ENCODE measurements at places on chromosomes 7 and 10.
A peak's percentile ranks its signal among the peaks of the same experiment; 100 is the strongest.

GRCh38 chr7:98976396-98977185 is 98.3 kb downstream of the TRRAP start:
- no peak for DNase-seq

DNA sequence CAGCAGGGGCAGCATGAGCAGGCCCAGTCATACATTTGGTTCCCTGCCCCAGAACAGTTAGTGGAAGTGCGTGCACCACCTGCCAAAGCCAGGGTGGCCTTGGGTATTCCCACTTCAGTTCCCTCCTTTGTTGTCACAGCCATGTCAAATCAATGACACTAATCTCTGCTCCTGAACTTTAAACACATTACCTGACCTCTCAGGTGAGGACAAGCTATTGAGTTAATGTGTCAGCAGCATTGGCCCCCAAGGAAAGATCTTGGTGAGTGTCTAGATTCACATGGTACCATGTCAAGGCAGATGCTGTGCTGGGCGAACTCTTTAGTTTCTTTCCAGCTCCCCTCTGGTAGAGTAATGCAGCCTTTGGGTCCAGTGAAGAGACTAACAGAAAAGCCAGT is 2.1 kb downstream of the CYP3A5 start:
- DNase-seq = no peak

DNA sequence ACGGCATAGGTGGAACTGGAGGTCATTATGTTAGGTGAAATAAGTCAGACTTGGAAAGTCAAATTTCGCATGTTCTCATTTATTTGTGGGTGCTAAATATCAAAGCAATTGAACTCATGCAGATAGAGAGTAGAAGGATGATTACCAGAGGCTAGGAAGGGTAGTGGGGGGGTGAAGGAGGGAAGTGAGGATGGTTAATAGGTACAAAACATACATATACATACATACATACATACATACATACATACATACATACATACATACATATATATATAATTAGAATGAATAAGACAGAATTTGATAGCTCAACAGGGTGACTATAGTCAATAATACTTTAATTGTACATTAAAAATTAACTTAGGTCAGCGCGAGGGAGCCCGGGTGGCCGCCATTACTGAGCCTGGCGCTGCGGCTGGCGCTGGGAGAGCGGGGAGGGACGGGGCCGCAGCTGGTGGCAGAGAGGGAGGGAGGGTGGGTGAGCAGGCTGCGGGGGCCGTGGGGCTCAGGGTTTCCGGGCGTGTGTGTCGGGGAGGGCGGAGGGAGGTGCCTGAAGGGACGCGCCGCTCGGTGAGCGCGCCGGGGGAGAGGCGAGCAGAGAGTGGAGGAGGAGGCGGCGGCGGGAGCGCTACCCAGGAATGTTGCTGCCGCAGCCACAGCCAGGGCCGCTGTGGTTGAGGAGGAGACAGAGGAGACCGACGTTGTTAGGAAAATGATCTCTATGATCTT is 85.8 kb upstream of the EGFR start:
- no peak for DNase-seq

- no peak for DNase-seq
These were observed 9.3 kb upstream of the HOXA2 start for GRCh38 chr7:27111751-27112277.

DNA sequence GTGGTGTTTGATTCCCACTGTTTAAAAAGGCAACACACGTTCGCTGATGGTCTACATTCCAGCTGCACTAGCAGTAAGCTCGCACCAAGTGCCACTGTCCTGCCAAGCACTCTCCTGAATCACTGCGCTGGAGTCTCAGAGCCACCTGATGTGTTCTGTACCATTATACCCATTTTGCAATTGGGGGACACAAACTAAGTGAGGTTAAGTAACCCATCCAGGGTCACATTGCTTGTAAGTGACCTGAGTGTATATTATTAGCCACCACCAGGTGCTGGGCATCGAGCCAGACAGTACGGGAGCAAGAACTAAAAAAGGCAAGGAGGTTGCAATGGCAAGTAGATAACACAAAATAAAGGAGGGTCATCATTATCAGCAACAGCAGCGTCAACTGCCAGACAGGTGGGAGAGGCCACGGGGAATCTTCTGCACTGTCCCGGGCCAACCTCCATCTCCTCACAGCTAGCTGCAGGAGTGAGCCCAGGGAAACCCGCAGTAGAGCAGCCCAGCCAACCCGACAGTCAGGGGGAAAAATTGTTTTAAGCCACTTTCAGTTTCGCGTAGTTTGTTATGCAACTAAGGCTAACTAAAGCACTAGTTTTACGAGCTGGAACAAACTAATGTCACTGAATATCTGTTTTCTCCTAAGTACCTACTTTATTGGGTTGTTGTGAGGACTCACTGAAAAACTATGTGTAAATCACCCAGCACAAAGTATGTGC is 712 bp upstream of the CPVL start:
- peak; percentile 72 for DNase-seq

DNA sequence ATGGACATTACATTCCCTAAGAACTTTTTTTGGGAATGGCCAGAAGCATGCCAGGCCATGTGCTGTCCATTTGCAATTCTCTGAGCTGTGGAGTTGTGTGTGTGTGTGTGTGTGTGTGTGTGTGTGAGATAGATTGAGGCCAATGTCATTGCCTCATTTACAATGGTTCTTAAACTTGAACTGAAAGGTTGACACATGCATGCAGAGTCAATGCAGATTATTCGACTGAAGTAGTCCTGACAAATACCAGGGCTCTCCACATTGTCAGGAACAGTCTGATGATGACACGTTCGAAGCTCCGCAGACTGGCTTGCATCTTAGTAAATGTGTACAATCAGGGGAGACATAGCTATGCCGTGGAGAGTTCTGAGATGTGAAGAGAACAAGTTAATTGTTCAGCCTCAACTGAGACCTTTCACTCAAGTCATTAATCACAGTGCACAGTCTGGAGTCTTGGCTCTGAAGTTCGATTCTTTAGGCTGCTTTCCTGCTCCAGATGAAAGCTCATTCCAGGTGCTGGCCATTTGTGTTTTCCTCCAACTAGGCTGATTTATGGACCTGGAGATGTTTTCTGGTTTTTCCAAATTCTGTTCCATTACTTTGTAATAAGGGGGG is 921.9 kb downstream of the LRMDA start:
- no peak for DNase-seq

DNA sequence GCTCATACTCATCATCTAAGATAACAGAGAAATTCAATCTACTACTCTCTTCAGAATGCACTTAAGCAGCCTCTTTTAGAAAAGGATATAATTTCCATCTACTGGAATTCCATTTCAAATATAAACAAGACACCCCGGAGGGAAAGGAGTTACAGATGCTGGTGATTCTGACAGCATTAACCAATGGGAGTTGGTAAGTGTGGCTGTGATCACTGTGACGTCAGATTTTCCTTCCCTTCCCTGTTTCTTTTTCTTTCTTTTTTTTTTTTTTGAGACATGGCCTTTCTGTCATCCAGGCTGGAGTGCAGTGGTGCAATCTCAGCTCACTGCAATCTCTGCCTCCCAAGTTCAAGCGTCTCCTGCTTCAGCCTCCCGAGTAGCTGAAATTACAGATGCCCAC is 106.6 kb downstream of the ACTR3B start:
- DNase-seq = no peak

DNA sequence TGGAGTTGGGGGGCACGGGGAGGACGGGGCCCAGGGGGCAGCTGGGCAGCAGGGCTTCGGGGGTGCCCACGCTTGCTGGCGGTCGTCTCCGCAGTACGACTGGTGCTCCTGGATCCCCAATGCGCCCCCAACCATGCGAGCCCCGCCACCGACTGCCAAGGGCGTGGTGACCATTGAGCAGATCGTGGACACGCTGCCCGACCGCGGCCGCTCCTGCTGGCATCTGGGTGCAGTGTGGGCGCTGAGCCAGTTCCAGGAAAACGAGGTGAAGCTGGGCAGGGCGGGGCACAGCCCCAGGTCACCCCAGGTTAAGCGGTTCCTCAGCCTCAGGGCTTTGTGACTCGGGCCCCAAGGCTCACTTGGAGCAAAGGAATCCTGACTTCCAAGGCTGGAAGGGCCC is 70.0 kb downstream of the ALOX5 start:
- no peak for DNase-seq

DNA sequence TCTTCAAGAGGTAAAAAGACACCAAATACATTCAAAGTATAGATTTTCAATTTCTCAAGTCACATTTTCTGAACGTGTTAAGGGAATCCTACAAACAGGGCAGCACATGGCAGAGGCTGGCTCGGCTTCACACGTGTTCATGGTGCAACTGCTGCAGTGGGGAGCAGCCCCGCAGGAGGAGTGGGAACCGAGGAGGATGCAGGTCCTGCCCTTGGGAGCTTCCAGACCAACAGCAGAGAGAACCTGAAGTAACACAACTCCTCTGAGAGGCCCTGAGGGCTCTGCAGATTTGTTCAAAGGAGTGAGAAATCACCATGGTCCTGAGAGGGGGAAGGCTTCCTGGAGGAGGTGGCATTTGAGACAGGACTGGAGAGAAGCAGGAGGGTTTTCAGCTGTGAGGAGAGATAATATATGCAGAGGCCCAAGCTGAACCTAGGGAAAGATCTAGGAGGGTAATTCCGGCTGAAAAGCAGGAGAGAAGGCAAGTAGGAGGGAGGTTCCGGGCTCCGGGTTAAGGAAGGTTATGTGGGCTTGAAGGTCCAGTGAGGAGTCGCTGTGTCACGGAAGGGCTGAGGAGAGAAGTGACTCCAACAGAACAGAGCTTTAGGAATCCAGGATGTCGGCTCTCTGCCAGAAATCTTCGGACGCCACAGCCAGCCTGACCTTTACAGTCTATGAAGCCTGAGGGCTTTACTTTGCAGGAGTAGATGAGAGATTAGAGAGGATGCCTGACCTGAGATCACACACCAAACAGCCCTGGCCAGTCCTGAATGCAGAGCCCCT is 77.5 kb downstream of the GPR26 start:
- DNase-seq = no peak

DNA sequence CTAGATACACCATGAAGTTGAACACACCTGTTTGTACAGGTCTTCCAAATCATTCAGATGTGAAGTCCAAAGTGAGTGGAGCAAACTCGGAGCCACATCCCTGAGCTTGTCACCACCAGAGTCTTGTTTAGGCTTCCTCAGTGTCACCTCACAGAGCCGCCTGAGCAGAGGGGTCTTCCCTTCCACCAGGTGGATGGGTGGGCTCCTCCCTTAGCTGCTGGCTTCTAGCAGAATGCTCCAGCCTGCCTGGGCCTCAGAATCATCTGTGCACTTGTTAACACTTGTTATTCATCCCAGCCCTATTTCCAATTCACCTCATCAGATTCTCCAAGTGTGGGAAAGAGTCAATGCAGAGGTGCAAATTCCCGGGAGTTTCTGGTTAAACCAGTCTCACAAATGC is 32.5 kb downstream of the C10orf71 start:
- DNase-seq = no peak

GRCh38 chr7:51824050-51824449 is 507.4 kb upstream of the COBL start:
- no peak for DNase-seq

DNA sequence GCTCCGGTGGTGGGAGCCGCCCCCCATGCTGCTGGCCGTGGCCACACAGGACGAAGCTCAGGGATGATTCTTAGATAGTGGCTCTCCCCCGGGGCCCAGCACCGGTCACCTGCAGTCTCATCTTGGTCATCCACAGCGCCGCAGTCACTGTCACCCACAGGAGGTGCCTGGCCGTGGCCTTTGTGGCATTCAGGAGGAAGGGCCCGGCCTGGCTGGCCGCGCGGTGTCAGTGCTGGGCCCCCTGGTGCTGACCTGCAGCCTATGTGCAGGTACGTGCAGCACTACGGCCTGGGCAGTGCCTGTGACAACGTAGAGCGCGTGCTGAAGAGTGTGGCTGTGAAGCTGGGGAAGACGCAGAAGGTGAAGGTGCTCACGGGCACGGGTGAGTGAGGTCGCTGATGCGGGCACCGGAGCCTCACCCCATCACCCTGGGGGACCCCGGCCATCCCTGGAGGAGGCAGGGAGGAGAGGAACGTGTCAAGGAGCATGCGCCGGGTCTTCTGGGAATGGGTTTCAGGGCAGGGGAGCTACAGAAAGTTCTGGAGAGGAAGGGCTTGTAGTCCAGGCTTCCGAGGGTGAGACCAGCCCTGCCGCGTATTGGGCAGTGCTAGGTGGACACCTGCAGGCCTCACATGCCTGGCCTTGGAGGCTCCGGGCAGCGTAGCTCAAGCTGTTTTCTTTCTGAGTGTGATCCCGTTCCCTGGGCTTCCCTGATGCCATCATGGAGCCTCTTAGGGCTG is 5.0 kb downstream of the SPRN start:
- no peak for DNase-seq

DNA sequence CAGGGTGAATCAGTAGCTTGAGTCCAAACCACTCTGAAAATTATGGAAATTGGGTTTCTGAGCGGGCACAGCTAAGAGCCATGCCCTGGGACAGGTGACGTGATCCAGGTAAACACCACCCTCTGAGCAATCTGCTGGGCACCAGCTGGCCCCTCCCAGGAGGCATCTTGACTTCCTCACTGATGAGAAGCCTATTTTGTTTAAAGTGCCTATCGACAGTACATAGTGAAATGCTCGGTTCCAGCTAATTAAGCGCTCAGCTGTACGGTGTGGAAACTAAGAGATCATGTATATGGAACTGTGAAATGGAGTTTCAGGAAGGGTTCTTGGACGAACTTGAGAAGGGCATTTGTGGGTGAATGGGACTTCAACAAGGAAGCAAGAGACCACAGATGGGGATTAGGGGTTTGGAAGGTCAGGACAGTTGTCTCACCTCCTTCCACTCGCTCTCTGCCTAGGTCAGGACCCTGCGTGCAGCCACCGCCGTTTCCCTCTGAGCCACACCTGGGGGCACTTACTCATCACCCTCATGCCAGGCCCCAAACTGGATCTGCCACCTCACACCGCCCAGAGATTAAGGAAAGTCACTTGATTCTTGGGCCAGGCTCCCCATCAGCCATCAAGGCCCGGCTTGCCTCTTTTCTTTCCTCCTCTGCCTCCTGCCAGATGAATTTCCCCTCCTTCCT is 3.2 kb downstream of the ITPRIP start:
- no peak for DNase-seq

DNA sequence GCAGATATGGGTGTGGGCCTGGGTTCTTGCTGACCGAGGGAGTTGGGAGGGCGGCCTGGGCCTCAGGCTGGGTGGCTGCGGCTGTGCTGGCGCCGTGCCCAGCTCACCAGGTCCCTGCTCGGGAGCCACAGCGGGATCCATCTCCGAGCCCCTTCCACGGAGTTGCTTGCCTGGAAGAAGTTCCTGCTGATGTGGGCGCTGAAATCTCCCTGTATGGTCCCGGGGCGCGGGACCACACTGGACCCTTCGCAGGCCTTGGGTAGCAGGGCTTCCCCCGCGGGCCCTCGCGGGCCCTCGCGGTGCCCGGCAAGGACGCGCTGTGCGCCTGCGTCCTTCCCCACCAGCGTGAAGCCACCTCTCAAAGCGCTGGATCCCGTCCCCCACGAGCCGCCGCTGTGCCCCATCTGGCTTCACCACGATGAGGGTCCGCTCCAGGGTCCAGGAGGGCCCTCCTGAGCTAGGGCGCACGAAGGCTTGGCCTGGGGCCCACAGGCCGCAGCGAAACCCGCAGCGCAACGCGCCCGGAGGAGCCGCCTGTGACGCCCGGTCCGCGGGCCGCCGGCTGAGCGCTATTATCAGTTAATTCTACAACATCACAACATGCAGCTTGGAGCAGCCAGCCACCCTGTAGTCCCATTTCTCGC is 31.5 kb downstream of the RAB19 start:
- DNase-seq = no peak
